Skin of body (tissue), 3 donors: ENCODE measurements at places on chromosomes 13 and 19.

DNA sequence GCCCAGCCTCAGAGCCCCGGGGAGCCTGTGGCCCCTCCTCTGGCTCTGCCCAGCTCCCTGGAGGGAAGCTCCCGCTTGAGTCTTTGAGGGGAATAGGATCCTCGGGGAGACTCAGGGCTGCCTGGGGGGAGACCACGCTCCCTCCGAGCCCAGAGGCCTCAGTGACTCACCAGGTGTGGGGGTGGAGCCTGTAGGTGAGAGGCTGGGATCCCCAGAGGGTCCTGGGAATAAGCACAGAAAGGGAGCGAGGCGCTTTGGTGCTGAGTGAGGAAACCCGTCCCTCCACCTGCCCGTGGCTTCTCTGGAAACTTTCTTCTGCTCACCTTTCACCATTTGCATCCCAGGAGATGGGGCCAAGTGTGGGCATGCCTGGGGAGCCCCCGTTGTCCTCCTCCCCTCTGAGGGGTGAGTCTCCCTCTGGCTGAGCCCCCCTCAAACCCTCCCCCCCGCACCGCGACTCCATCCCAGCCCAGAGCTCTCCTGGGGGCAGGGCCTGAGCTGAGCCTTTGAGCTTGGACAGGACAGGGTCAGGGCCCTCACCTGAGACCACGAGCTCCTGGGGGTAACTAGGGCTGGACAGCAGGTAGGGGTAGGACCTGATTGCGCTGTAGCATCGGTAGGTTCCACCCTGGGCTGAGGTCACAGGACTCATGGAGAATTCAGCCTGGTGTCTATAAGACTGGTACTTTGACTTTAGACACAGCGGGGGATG is 2.7 kb downstream of the LILRB5 start:
- DNase-seq: no peak

DNA sequence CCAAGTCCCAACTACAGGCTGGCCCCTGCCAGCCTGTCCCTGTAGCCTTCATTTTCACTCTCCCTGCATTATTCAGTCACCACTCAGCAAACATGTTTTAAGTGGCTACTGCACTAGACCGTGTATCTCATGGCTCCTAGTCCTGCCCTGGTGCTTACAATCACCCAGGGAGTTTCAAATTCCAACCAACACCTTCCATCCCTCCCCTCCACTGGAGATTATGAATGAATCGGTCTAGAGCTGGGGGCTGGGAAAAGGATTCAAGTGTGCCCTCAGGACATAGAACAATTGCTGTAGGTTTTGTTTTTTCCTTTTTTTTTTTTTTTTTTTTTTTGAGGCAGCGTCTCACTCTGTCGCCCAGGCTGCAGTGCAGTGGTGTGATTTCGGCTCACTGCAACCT is 15.0 kb upstream of the TNFAIP8L1 start:
- DNase-seq: no peak

DNA sequence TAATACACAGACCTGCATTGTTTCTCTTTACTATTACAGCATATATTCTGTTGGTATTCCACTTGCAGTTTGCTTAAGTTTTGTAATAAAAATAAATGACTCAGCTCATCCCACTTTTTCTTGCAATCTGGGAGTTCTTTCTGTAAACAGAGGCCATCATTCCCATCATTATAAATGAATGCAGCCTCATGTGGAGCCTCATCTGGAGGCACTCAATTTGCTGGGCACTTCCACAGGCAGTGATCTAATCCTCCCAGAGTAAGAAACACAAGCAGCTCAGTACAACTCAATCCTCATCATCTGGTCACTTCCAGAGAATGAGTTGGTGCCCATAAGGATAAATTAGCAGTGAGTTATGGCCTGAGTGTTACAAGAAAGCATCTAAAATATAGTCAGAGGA is 2801.9 kb downstream of the PCDH9 start:
- no peak for DNase-seq

GRCh38 chr13:92346046-92346445 is 880.6 kb upstream of the GPC6 start:
- DNase-seq: no peak

DNA sequence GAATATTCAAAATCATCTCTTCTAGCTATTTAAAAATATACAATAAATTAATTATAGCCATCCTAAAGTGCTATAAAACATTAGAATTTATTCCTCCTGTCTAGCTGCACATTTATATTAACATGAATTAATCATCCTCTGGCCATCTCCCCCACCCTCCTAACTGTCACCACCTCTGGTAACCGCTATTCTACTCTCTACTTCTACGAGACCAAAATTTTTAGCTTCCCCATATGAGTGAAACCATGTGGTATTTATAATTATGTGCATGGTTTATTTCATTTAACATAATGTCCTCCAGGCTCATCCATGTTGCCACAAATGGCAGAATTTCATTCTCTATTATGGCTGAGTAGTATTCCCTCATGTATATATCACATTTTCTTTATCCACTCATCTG is 265.2 kb downstream of the COG6 start:
- no peak for DNase-seq

- DNase-seq: no peak
These were observed 28.0 kb upstream of the C1QTNF9 start for GRCh38 chr13:24281188-24282008.

DNA sequence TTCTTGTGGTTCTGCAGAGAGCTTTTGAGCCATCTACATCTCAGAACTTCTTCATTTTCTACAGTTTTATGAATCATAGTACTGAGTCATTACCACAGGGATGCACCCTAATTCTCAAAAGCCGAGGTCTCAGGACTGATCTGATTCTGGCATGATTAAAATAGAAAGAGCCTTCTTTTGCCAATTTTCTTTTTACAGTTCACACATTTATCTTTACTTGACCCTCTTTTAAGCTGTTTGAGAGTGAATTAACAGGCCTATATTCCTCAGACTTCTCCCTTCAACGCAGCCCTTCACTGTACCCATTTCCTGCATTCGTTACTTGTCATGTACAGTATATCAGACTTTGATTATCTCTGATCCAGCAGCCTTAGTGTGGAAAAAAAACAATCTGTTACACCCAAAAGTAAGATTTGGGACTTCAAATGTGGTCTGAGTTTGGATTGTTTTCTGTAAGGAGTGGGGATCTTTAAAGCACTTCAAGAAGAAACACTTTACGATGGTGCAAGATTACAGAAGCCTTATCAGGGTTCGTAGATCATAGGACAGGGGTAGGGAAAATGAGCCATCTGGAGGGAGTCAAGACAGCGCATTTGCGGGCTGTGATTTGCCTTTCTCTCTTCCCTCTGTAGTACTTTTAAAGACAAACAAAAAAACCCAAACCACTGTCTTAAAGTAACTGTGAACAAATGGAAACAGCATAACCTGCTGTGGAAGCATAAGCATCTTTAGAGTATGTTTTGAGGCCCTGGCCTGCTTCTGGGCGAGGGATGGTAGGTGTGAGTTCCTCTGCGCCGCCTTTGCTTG is 15.3 kb upstream of the GPR183 start:
- DNase-seq: no peak

GRCh38 chr19:43760941-43761340 is 6.2 kb upstream of the SMG9 start:
- DNase-seq: no peak

DNA sequence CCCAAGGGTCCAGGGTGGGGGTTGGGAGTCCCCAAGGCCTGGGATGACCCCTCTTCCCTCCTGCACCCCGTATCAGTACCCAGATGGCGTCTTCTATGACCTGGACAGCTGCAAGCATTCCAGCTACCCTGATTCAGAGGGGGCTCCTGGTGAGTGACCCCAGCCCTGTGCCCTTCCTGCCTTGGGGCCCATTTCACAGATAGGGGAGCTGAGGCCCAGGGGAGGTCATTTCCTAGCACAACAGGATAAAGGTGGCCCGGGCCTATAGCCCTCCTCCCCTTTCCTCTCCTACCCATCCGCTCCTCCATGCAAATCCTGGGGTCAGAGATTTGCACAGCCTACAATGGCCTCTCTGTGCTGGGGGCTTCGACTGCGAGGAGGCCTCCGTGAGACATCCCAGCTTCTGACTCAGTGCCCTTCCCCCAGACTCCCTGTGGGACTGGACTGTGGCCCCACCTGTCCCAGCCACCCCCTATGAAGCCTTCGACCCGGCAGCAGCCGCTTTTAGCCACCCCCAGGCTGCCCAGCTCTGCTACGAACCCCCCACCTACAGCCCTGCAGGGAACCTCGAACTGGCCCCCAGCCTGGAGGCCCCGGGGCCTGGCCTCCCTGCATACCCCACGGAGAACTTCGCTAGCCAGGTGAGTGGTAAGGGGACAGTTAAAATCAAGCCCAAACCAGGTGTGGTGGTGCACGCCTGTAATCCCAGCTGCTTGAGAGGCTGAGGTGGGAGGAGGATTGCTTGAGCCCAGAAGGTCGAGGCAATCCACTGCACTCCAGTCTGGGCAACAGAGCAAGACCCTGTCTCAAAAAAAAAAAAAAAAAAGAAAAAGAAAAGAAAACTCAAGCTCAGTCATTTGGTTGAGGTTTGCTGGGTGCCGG is 3.9 kb downstream of the SPIB start:
- DNase-seq: no peak

DNA sequence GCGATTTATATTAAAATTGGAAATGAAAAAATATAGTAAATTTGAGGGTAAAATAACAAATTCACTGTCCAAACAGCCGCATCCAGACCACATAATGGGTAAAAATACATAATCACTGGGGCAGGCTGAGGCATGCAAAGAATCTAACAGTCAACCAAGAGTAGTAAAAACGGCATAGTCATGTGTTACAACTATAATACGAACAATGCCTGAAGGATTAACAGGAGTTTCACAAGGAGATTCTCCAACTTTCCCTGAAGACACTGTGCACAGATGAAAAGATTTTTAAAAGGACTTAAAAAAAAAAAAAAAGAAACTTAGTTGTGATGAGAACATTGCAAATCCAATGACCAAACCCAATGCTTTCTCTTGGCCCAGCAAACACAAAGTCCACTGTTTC is 20.4 kb upstream of the ATXN8OS start:
- DNase-seq: no peak

DNA sequence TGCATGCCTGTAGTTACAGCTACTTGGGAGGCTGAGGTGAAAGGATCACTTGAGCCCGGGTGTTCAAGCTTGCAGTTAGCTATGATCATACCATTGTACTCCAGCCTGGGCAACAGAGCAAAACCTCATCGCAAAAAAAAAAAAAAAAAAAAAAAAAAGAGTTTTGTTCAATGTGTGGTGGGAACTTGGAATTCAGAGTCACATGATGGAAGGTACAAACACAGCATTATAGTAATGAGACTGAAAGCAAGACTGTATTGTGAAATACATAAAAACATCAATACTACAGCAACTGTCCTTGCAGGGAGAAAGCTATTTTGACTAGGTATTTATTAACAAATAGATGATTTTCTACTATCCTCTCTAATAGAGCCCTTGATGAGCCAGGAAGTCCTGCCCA is 393.2 kb downstream of the DLEU7 start:
- no peak for DNase-seq

DNA sequence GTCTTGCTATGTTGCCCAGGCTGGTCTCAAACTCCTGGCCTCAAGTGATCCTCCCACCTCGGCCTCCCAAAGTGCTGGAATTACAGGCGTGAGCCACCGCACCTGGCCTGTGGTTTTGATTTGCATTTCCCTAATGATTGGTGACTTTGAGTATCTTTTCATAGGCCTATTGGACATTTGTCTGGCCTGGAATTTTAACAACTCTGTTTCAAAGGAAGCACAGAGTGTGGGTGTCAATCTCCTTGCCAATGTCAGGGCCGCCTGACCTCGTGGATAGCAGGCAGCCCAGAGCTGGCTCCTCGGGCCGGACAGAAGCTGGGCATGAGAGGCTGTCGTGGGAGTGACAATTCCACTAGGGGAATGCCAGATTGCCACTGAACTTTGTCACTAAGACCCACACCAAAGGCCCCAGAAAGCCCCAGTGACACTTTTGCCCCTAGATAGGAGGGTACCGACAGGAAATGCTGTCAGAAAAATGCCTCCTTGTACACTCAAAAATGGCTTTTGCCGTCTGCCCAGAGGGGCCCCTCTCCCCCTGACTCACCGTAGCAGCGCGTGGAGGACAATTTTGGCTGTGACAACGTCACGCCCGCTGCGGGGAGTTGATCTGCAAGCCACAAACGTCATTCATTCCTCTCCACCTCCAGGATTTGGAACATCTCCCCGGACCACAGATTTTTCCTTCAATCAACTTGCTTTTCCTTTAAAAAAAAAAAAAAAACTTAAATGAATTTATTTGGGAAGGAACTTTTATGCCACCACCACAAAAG is 11.7 kb upstream of the ADGRE5 start:
- DNase-seq: no peak

DNA sequence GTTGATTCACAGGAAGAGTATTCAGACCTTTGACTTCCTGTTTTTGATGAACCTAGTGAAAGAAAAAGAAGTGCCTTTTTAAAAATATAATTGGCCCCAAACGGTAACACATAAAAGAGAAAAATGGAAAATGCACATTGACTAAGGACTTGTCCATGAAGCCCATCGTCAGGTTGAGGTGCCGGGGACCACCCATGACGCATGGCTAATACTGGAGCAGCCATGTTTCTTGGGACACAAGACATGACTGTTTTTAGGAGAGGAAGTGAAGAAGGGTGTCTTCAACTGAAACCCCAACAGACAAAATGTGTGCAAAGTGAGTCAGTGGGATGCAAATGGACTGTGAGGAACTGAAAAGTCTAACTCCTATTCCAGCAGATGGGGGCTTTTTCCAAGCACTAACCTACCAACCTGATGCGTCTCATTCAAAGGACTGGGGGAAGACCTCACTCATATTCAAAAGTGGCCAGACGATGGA is 459.4 kb downstream of the FOXO1 start:
- DNase-seq: no peak

- no peak for DNase-seq
These were observed 272.2 kb upstream of the KLF12 start for GRCh38 chr13:74406420-74406819.

GRCh38 chr13:95880331-95880730 is 172.9 kb downstream of the UGGT2 start:
- DNase-seq: no peak

GRCh38 chr13:101451641-101452040 is 834 bp upstream of the ITGBL1 start:
- DNase-seq: no peak

GRCh38 chr13:52851137-52851962 is 2.9 kb upstream of the PCDH8 start:
- DNase-seq: no peak

- no peak for DNase-seq
These were observed 92.9 kb downstream of the PCDH9 start for GRCh38 chr13:67137044-67137735.

DNA sequence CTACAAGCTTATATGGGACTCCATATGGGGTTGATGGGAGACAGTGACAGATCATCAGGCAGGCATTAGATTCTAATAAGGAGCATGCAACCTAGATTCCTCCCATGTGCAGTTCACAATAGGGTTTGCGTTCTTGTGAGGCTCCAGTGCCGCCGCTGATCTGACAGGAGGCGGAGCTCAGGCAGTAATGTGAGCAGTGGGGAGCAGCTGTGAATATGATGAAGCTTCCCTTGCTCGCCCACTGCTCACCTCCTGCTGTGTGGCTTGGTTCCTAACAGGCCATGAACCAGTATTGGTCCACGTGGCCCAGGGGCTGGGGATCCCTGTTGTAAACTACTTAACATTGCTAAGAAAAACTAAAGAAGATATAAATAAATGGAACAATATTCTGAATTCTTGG is 378.4 kb downstream of the KCNRG start:
- no peak for DNase-seq
